ENCODE measurements at places on chromosomes 7 and 10.

GRCh38 chr7:154767142-154767541, 235.8 kb downstream of the PAXIP1 start:
- no peak for DNase-seq

DNA sequence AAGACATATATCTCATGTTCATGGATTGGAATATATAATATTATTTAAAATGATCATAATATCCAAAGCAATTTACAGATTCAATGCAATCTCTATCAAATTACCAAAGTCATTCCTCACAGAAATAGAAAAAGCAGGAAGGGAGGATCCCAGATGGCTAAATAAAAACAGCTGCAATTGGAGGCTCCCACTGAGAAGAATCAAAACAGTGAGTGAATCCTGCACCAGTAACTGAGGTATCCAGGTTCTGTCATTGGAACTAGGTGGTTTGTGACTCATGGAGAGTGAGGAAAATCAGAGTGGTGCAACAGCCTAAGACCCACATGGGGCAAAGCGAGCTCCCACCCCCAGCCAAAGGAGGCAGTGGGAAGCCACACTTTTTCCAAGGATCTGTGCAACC, 128.4 kb downstream of the MTERF1 start:
- DNase-seq, result no peak

GRCh38 chr7:2621948-2622640, 9.7 kb upstream of the TTYH3 start:
- no peak for DNase-seq

GRCh38 chr10:6080417-6080973, 8.3 kb upstream of the RBM17 start:
- no peak for DNase-seq

DNA sequence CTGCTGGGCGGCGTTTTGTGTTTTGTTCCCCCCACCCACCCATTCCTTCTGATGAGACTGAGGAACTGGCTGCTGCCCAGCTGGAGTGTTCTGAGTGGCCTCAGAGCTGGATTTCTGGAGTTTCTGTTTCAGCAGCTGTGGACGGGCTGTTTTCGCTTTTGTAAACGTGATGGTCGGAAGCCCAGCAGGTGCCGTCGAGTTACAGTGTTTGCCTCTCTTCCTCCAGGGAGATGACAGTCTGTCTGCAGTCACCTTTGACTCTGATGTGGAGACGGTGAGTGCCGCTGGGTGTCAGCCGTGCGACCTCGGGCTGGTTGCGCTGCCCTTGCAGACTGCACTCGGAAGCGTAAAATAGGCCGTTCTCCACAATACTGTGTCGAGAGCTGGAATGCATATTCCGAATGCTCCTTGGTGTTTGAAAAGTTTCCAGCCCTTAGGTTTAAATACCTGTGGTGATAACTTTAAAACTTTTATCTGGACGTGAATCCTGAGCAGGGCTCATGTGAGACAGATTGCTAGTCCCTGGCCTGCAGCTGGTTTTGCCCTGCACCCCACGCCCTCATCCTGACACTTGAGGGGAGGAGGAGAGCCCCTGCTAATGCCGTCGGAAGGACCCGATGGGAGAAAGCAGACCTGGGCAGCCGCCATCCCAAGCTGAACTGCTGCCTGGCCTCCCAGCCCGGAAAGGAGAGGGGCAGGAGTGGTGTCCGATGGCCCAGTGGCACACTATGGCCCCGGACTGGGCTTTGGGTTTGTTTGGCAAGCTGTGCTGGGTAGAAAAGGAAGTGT, 8.3 kb downstream of the IQCE start:
- no peak for DNase-seq

GRCh38 chr10:94403380-94404213, 1.3 kb downstream of the TBC1D12 start:
- DNase-seq, result no peak

DNA sequence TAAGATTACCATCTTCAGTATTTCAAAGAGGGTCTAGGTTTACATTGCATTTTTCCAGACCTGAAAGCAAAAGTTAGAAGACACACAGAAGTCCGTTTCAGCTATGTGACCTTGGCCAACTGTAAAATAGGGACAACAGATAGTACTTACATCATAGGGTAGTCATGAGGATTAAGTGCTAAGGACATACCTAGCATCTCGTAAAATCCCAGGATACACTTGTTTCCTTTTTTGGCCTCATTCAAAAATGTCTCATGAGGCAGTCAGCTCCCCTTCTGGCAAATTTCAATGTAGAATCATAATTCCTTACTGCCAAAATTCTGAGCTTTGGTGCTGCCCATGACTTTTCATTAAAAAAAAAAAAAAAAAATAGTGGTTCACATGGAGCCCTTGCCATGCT, 6.4 kb upstream of the DUSP5 start:
- DNase-seq, result no peak

- no peak for DNase-seq
Measured at GRCh38 chr7:50994753-50995319, 212.1 kb upstream of the GRB10 start.

- no peak for DNase-seq
Measured at GRCh38 chr7:148698007-148698396, 701 bp upstream of the CUL1 start.

DNA sequence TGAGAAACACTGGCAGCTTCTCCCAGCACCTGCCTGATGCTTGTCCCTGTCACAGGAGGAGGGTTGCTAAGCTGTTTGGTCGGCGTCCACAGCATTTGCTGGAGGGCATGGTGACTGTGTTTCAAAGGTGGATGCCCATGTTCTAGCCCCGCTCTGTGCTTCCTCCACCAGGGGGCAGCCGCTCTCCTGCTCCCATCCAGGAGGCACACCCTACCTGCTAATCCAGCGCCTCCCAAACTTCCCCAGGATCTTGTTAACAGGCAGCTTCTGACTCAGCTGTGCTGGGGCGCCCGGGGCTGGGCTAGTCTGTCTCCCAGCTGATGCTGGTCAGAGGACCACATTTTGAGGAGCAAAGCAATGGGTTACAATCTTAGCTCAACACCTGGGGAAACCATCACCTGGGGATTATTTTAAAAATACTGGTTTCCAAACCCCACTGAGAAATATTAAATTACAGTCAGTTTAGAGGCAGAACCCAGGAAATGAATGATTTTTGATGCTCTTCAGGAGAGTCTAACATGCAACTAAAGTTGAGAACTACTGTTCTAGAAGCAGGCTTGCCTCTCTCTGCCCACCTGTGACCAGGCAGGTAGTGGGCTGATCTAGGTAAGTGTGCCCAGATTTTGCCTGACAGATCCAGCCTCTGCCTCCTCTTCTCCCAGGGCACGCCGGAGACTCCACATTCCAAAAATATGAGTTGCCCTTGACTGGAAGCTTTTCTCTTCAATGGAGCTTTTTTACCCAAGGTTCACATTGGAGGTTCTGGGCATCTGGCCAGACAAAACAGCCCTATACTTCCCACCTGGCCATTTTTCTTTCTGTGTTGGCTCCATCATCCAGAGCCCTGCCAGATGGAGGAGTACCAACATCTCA, 92.7 kb upstream of the GPR26 start:
- no peak for DNase-seq

DNA sequence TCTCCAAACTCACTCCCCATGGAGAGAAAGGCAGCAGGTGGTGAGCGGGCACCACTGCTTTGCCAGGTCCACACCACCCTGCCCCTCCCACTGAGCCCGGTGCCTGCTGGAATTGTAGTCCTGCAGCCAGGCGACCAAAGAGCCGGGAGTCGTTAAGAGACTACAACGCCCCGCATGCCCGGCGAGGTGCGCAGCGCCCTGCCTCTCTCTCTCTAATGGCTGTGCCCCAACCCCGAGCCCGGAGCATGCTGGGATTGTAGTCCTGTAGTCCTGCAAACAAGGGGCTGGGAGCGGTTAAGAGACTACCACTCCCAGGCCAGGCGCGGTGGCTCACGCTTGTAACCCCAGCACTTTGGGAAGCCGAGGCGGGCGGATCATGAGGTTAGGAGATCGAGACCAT, 8.1 kb upstream of the ZNF727 start:
- DNase-seq, result no peak

GRCh38 chr7:77727527-77727926, 31.3 kb downstream of the RSBN1L start:
- no peak for DNase-seq

DNA sequence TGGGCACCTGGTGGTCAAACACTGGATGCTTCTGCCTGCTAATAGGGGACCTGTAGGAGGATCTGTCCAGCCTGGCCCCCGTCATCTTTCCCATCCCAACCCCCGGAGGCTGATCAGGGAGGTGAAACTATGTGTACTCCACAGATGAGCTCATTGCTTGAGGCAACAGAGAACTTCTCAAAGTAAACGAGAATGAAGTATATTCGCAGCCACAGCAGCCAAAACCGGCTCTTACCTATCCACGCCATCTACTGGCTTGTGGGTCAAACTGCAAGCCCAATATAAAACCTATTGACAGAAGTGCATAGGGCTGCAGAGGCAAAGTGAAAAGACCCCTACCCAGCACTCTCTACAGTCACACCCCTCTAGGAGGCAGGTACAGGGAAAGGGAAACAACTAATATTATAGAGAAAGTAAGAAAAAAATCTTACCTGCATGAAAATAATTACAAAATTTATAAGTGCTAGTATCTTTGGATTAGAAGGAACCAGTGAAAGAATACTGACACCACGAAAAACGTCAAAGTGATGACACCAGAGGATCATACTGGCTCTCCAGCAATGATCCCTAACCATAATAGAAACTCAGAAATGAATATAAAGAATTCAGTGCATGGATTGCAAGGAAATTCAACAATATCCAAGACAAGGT, 973.5 kb downstream of the ANKRD7 start:
- no peak for DNase-seq

DNA sequence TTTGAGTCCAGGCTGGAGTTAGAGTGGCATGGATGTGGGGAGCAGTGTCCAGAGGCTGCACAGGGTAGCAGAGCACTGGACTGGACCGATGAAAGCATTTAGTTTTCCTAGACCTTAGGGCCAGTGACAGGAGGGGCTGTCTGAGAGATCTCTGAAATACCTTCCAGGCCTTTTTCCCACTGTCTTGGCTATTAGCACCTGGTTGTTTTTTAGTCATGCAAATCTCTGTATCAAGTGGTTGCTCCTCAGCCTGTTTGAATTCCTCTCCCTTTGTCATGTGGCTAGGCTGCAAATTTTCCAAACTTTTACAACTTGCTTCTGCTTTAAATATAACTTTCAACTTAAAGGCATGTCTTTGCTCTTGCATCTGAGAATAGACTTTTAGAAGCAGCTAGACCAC, 504.3 kb upstream of the VSTM2A start:
- DNase-seq, result no peak

GRCh38 chr10:129838794-129839193, 125.3 kb downstream of the EBF3 start:
- DNase-seq, result no peak

- DNase-seq, result no peak
Measured at GRCh38 chr10:62270020-62270419, 1.4 kb upstream of the RTKN2 start.

DNA sequence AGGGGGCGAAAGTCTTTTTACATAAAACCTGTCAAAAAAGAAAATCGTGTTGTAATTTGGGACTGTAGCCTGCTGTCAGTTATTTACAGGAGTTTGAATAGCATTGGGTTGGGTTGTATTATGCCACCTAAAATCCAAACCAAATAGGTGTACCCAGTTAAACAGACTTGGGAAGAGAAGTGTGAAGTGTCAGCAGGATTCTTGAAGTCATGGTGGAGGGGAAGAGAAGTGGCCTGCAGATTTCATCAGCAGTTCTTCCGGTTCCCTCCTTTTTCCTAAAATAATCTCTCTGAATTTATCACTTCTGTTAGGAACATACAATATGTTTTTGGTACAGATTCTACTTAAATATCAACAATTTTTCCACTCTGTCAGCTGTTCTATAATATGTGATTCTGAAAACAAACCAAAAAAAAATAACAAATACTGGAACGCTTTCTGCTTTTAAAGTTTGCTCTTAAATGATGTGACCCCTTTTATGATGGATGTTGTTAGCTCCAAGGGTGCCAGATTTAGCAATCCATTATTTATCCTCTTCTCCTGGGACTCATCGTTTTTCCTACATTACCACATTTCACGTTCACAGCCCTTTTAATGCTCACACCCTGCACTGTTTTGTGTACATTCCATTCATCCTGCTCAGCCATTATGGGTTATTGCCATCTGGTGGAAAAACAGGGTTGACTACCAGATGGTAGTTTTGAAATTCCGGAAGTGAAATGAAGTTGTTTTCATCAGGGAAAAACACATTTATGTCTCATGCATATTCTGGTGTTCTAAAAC, 18.7 kb upstream of the ARHGAP12 start:
- no peak for DNase-seq

GRCh38 chr10:112221545-112221944, 38.0 kb upstream of the GPAM start:
- no peak for DNase-seq

GRCh38 chr10:33412241-33412640, 77.8 kb upstream of the NRP1 start:
- DNase-seq, result no peak

- peak; percentile 27 for DNase-seq
Measured at GRCh38 chr7:102875700-102876295, 37.0 kb upstream of the LRRC17 start.

DNA sequence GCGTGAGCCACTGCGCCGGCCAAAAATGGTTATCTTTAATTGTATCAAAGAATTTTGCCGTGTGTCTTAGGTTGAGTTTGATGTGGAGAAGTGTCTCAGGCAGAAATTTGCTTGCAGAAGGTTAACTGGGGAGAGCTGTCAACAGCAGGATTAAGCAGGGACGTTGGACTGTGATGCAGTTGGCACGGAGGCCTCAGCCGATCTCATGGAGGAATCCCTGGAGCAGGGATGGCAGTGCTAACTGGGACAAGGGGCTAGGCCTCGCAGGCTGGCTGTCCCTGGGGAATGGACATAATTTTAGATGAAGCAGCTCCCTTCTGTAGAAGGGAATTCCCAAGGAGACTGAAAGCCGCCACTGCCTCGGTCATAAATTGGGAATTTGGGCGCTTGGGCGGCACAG, 12.3 kb upstream of the KIF5B start:
- no peak for DNase-seq

GRCh38 chr10:43411536-43411935, 2.5 kb upstream of the HNRNPF start:
- no peak for DNase-seq

DNA sequence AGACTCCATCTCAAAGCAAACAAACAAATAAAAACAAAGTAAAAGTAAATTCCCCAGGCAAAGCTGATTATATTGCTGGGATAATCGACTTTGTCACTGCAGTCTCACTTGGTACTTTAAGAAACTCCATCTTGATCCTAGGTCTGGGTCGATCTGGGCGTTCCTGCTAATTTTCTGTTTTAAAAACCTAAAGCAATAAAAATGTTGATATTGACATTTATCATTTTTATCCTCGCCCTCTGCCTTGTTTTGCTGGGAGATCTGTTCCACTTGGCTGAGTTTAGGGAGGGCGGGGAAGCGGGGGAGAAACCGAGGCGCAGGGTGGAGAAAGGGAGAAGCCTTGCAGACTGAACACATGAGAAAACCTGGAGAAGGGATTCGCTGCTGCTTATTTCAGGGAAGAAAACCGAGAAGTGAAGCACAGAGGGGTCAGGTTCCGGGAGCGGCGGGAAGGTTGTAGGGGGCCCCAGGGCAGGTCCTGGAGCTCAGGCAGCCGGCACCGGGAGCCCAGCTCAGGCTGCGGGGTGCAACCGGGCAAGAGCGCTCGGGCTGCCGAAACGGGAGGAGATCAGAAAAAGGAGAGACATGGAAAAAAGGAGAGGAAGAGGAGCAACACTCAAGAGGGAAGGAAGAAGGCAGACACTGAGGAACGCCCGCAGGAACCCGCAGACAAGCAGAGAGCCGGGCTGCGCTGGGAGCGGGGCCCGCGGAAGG, 27.3 kb upstream of the KMT2C start:
- DNase-seq, result no peak

GRCh38 chr10:33422471-33423153, 88.1 kb upstream of the NRP1 start:
- DNase-seq, result no peak

GRCh38 chr10:72525277-72525676, 100.6 kb downstream of the MICU1 start:
- no peak for DNase-seq

Data from stimulated activated CD4-positive, alpha-beta T cell treated with anti-CD3 and anti-CD28 coated beads, Interleukin-12 subunit alpha, Interleukin-12 subunit beta, amount 100 ng/mL, for 48 hours (primary cell).